ENCODE measurements at places on chromosomes 5 and 9.

- DNase-seq = peak; percentile 33
Measured at GRCh38 chr5:115602591-115603125, 379 bp upstream of the TICAM2 start.

DNA sequence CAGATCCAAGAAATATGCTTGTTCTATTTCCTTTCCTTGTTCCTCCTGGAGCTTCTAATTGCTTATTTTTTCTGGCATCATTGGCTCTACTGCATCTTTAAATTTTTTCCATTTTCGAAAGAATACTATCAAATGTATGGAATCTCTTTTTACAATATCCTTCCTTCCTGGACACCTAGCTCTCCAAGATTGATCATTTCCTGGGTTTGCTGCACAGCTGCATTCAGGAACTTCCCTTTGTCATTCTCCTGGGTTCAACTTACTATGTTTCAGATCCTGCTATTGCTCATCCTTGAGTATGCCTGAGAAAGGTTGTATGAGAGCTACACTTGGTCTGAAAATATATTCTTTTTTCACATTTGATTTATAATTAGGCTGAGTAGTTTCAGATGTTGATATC, 73.7 kb upstream of the ERCC6L2 start:
- no peak for DNase-seq

DNA sequence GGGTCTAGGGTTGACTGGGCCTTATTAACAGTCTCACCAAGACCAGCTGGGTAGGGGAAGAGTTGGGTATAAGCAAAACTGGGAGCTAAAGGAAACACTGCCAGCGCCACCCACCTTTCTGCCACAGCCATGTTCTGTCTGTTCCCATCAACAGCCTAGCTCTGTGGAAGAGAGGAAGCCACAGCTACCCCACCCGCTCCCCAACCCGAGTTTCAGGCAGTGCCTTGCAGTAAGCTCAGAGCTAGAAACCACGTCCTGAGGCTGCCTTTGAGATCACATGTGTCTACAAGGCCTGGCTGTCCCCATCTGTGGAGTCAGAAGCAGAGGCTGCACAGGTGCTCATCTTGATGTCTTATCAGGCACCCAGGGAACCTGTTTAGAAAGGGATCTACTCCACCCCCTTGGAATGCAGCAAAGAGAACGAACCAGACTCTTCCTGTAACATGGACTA, 15.3 kb downstream of the HNRNPH1 start:
- no peak for DNase-seq

GRCh38 chr9:89886281-89886700, 281.5 kb downstream of the GADD45G start:
- DNase-seq = no peak

DNA sequence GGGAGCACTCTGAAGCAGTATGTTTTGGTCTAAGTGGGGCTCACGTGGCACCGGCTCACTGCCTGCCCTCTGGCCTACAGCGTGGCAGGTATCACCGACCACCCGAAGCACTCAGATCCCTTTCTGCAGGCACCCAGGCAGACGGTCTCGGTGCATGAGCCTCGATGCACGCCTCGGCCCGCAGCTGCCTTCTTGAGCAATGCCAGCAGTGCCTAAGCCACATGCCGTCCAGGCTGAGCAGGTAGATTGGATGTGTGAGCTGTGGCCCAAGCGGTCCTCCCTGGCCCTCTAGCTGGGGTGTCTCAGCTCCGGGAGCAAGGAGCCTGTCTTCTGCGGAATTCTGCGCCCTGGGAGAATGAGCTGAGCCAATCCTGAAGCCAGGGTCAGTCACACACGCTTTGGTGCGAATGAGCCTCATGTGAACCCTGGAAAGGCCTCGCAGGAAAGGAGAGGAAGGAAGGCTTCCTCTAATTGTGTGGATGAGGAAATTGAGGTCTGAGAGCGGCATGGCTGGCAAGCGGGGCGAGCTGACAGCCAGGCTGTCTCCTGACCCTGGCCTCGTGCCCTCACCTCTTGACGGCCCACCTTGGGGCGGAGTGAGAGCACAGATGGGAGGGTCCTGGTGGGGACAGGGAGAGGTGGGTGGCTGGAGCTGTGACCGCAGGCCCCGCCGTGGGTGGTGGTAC, 14.4 kb downstream of the RXRA start:
- no peak for DNase-seq

DNA sequence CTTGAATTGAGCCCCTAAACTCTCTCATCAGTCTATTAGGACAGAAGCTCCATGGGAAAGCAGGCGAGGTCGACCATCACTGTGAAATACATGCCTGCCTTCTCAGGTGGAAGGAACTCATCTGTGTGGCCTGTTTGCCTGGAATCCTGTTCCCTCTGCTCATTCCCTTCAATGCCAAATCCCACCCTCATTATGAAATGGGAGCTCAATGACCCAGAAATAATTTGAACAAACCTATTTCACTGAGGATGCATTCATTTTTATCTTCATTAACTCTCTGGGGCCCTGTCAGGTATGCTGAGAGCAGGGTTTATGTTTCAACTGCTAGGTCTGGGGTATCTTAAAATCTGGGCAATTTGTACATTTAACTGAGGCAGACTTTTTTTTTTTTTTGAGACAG, 142.2 kb downstream of the MED27 start:
- no peak for DNase-seq

- no peak for DNase-seq
Measured at GRCh38 chr5:11524188-11524587, 380.1 kb downstream of the CTNND2 start.

DNA sequence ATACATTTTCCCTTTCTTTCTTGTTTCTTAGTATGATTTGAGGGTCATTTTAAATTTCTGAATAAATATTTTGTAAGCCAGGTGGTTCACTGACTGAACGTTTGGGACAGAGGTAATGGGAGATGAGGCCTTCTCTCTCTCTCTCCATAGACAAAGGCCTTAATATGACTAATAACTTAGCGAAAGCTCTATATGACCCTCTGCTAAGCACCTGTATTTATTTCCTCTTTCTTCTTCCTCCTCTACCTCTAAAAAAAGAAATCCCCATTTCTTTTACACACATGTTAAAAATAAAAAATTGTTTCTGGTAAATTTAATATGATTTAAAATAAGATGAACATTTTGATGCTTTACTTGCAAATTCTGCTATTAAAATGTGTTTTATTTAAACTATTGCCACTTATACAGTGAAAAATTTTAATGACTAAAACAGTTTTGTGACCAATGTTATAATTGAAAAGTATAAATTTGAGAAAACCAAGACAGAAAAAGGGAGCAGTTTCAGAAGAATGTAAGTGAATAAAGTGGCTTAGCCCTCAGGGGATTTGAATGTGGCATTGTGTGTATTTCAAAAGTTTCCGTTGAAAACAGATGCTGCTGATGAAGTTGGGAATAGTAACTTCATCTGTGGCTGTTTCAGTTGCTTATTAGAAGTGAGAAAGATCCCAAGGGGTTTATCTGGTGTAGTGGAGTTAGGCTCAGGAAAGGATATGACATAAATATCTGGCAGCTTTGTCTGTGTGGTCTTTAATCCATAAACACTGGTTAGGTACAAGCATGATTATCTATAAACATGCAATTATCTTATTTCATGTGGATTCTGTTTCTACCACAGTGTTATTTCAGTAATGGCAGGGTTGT, 128.6 kb upstream of the GRHPR start:
- DNase-seq = peak; percentile 39

DNA sequence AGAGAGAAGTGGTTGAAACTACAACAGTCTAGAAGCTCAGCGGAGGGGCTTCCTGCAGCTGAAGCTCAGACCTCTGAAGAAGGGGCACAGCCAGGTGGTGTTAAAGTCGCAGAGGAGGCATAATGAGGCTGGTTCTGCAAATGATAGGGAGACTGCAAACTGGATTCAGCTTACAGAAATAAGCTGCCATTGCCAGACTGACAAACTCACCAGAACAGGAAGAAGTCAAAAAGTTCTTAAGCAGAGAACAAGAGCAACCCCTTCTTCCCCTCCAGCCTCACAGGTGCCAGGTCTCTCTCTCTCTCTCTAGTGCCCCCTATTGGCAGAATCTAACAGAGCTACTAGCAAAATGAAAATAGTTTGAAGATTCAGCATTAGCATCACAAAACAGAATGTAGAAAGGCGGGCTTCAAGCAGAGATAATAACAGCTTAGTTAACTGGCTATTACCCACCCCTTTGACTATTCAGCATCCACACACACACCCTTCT, 76.7 kb downstream of the GRAMD2B start:
- DNase-seq = peak; percentile 41

DNA sequence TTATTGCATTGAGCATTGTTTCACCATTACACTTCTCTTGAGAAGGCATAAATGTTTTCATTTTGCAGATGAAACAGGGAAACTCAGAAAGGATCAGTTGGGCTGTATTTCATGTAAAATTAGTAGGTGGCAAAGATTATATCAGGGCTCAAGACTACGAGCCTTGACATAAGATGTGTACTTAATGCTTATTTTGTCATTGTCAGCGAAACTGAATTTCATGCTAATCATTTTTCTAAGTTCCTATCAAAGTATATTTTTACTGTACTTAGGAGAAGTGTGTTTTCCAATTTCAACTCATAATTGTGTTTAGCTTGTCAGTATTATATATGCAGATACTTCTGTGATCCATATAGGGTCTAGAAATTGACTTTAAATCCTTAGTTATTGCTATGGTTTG, 123.8 kb downstream of the FBXL7 start:
- DNase-seq = no peak

- no peak for DNase-seq
Measured at GRCh38 chr5:1796371-1797102, 3.1 kb downstream of the MRPL36 start.

DNA sequence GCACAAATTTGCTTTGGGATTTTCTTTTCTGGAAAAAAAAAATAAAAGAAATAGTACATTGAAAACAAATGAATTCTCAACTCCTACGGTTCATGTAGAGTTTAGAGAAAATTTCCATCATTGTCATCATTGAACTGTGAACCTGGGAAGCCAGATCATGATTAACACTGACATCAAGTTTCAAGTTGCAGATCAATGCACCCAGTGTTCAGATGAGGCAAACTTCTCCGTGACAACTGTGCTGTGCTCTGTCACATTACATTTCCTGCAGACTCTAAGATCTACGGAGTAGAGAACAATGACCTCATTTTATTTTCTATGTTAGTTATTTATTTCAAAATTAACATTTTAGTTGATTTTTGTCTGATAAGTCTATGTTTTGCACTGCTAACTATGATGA, 99.7 kb downstream of the MAP1B start:
- no peak for DNase-seq

DNA sequence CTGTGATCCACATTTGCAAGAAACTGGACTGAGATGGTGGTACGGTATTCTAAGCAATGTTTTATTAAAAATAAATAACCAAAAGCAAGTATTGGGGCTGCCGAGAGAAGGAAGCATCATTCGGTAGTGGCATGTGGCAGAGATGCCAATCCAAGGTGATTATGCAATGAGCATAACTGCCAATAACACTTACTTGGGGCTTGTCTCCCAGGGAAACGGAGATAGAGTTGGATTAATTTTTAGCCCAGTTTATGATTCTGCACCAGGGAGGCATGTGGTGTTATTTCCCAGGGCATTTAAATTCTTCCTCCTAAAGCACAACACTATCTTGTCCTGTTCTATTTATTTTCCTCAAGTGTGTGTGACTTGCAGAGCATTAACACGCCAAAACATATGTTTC, 17.9 kb downstream of the SLC24A2 start:
- no peak for DNase-seq

DNA sequence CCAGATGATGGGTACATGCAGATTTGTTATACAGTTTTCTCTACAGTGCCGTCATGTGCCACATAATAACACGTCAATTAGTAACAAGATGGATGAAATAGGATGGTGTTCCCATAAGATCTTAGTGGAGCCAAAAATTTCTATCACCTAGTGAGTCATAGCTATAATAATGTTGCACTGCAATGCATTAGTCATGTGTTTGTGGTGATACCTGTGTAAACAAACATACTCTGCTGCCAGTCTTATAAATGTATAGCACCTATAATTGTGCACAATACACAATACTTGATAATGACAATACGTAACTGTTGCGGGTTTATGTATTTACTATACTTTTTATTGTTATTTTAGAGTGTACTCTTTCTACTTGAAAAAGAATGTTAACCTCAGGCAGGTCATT, 865.4 kb downstream of the MAT2B start:
- DNase-seq = no peak

DNA sequence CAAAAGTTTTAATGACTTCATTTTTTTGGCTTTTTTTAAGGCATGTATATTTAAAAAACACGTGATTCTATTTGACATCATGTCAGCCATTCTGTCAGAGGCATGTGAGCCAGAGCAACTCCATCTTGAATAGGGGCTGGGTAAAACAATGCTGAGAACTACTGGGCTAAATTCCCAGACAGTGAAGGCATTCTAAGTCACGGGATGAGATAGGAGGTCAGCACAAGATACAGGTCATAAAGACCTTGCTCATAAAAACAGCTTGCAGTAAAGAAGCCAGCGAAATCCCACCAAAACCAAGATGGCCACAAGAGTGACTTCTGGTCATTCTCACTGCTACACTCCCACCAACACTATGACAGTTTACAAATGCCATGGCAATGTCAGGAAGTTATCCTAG, 1000.6 kb upstream of the DMAC1 start:
- no peak for DNase-seq

DNA sequence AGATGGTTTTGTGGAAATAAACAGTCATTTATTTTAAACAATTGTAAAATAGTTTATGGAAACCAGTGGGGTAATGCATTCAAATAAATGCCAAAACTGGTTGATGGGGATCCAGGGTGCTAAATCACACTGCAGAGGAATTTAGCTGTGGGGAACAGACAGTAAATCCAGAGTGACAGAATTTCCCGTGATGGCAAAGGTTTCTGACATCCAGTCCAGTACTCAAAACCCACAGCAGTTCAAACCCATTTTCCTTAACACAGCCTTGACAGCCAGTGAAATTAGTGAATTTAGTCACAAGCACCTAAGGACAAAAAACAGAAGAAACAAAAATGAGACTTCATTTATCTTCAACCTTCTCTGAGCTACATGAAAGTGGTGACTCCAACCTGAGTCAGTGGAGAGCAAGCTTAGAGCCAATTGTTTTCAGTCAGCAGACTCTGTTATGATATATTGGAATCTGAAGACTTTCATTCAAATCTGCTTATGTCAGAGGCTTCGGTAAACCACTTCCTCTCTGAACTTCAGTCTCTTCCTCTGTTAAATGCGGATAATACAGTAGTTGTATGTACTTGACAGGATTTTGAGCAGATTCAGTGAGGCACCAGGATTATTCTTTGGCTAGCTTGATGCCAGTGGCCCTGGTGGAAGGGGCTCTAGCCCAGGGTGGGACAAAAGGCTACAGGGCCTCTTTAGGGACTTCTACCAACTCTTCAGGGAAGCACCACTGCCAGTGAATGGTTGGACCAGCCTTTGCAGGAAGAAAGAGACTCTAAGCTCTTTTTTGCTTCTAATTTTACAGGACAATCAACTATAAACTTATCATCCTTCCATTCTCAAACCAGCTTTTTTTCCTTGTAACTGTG, 185.3 kb downstream of the MAPKAP1 start:
- DNase-seq = no peak

- no peak for DNase-seq
Measured at GRCh38 chr5:5018578-5018970, 121.6 kb upstream of the ADAMTS16 start.

GRCh38 chr5:155983954-155984353, 343.0 kb upstream of the SGCD start:
- DNase-seq = no peak

GRCh38 chr5:54360925-54361662, 50.7 kb upstream of the ARL15 start:
- DNase-seq = no peak

Measured in GM13976 (cell line).